ENCODE measurements at places on chromosomes 2 and 18.

GRCh38 chr18:75052475-75052874 lies 156.5 kb downstream of the PTGR3 start:
- no peak for DNase-seq

DNA sequence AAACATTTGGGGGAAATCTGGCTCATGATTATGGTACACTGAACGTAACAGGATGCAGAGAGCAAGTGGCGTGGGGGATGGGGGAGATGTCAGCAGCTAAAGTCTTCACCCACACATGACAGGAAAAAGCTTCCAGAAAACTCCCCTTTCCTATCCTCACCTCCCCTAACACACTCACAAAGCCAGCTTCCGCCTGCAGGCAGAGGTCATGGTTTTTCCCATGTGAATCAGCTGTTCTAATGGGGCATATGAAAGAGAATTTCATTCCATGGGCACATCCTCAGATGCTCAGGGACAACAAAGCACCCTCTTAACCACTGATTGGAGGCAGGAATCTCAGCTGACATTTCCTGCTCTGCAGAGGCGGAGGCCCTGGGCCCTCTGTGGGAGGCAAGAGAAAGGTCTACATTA lies 129.1 kb downstream of the TSN start:
- DNase-seq, result no peak

GRCh38 chr2:144519934-144520731 lies at the start of gene ZEB2:
Gene ZEB2, minus strand, starts transcription at chr2:144520119. Its CDS starts 2,769 bp downstream, at chr2:144517350.
- DNase-seq, result peak; percentile 97

DNA sequence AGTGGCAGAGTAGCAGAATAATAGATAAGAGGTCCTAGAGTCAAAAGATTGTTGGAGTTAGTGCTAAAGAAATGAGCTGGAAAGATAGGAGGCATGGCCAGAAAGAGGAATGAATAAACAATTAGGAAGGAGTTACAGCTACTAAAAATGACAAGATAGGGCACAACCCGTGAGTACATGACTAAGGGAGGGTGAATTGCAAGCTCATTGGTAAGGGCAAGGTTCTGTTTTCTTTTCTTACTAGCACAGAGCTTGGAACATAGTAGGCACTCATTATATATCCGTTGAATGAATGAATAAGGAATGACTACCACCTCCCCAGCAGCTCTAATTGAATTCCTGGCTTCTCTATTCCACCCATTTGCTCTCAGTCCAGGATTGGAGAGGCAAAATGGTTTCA lies 5.7 kb upstream of the MARCO start:
- no peak for DNase-seq

- DNase-seq, result no peak
Observed at GRCh38 chr18:59697236-59697932, at the start of gene CCBE1. Gene CCBE1, minus strand, starts transcription at chr18:59697423.

DNA sequence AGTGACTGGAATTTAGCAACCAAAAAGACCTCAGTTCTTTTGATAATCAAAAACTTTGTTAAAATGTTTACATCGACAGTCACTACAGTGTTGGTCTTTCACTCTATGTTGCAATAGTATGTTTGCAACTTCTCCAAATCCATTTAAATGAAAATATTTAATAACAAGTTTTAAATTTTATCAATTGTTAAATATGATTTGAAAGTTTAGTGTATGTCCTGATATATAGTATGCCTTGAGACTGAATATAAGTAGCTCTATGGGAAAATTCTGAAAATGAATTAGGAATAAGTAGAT lies 109.9 kb downstream of the ANKRD44 start:
- no peak for DNase-seq

GRCh38 chr2:29487967-29488555 lies 372.8 kb downstream of the CLIP4 start:
- DNase-seq, result no peak

- no peak for DNase-seq
Observed at GRCh38 chr2:238389988-238390589, 36.6 kb upstream of the ASB1 start.

DNA sequence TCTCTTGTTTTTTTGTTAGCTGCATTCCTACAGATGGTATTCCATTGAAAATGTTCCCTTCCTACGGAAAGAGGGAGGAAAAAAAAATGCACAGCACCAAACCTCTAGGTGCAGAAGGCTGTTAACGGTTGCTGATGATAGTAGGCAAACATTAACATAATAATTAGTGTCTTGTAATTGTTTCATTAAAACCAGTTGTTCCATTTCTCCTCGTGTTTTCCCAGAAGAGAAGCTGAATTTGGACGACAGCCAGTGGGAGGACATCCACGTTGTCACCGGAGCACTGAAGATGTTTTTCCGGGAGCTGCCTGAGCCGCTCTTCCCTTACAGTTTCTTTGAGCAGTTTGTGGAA lies 494.7 kb downstream of the ARHGAP15 start:
- no peak for DNase-seq

- peak; percentile 55 for DNase-seq
Observed at GRCh38 chr18:12516049-12516630, 108.4 kb downstream of the PRELID3A start.

DNA sequence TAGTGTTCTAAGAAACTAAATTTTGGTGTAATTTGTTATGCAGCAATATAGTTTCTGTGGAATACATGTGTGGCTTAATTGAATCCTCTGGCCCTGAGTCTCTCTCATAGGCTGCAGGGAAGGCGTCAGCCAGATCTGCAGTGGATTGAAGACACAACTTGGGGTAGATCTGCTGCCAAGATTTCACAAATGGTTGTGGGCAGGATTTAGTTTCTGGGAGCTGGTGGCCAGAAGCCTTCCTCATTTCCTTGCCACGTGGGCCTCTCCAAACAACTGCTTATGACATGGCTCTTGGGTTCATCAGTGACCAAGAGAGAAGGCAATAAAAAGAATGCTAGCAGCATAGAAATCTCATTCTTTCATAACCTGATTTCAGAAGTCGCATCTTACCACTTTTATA lies 28.2 kb downstream of the CCDC102B start:
- peak; percentile 31 for DNase-seq

DNA sequence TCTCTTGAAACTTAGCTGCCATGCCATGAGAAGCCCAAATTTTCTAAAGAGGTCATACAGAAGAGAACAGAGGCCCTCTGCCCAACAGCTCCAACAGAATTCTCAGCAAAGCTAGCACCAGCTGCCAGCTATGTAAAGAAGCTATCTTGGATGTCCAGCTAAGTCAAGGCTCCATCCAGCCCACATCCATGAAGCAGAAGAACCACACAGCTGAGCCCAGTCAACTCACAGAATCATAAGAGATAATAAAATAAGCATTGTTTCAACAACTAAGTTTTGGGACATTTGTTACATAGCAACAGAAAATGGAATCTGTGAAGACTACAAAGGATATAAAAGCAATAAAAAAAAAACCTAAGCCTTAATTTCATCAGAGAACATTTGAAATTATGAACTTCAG lies 434.3 kb downstream of the TXNL1 start:
- no peak for DNase-seq

GRCh38 chr2:181738074-181738473 lies 57.8 kb upstream of the NEUROD1 start:
- DNase-seq, result peak; percentile 19

DNA sequence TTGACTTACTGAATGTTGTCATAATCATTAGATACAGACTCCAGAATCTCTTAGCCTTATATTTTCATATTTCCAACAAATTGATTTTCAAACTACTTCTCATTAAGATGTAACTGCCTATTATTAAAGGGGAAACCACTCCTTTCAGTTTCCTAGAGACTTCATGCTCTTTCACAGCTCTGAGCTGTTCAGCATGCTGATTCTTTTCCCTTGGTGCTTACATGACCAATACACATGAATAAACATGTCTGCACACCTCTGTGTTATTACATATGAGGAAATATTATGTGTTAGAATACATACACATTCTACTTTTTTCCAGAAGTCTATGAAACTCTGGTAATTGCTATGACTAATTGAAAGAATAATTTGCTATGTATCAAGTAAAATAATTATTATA lies 200.0 kb downstream of the LRP1B start:
- DNase-seq, result no peak

DNA sequence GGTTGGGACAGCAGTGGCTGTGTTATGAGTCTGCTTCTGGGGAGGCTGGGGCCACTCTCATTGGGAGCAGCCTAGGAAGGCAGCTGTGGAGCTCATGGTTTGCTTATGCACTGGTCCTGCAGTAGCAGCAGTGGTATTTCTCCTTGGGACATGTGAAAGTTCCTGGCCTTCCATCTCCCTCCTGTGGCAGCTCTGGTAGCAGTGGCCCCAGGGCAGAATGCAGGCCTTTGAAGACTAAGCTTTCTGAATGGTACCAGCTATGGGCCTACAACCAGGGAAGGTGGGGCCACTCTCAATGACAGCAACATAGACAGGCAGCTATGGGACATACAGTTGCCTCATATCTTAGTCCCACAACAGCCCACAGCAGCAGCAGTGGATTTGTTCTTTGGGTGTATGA lies 117.3 kb upstream of the VWC2L start:
- DNase-seq, result no peak

GRCh38 chr2:208708486-208708885 lies 301.9 kb downstream of the PTH2R start:
- DNase-seq, result no peak

DNA sequence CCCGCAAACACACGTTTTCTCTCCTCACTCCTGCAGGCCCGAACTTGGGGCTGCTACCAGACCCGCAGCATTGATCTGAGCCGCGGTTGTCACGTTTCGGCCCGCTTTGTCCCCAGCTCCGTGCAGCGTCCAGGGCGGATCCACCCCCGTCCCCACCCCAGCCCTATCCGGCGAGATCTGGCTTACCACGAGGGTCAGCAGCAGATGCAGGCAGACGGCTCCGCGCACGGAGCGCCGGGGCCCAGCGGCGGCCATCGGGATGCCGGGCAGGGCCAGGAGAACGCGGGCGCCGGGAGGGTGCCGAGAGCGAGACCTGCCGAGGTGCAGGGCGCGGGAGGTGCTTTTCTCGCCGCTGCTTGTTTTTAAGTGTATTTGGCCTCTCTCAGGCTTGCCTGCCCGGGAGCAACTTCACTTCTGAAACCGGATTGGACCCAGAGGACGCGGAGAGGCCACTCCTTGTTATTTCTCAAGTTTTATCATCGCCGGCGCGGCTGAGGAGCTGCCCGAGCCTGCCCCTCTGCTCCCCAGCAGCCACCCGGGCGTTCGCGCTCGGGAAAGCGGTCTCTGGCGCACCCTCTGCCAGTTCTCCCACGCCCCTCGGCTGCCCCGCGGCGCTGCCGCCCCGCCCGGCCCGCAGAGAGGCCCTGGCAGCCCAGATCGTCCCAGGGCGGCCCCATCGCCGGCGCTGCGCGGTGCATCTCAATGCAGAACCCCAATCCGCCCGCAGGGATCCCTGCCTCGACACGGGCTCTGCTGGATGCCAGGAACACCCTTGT lies at the start of gene DSC3:
DSC3 (minus strand) TSS at position 337 of the 776 bp plus-strand sequence; CDS start at position 255, 82 bp downstream.
- DNase-seq, result no peak

- no peak for DNase-seq
Observed at GRCh38 chr2:126879348-126880298, 19.1 kb upstream of the TEX51 start.

DNA sequence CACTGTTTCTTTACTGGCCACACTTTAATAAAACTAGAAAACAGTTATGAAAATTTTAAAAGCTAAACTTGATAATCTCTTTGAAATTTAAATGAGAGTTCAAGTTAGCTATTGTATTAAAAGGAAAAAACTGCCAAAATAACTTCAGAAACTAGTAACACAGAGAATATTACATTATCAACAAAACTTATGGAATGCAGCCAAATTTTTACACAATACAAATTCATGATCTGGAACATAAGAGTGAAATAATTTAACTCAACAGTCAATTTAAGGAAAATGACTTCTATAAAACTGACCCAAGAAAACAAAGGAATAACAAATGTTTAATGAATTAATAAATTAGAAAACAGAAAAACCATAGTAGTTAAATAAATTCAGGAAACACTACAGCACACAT lies 65.0 kb downstream of the TCF4 start:
- DNase-seq, result no peak

GRCh38 chr2:119066272-119066804 lies 92.2 kb downstream of the C1QL2 start:
- DNase-seq, result no peak

GRCh38 chr2:226366920-226367319 lies 432.7 kb downstream of the IRS1 start:
- DNase-seq, result no peak

- no peak for DNase-seq
Observed at GRCh38 chr2:124001696-124002430, 23.2 kb upstream of the CNTNAP5 start.

GRCh38 chr2:30404319-30405259 lies 42.5 kb upstream of the LCLAT1 start:
- DNase-seq, result peak; percentile 37

DNA sequence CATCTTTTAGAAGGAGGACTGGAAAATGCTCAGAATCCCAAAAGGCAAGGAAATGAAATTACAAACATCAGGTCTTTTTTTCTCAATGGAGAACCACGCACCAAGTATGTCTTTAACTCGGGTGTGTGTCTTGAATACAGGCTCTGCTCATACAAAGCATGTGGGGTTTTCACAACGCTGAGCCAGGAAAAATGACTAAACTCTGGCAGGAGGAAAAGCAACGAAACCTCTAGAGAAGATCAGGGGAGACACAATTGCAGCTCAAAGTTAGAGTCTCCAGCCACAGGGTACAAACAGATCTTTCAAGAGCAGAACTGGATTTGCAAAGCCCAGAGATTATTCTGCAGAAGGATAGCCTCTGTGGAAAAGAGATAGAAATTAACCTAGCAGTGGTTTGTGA lies 42.8 kb upstream of the TPO start:
- DNase-seq, result no peak

- DNase-seq, result peak; percentile 86
Observed at GRCh38 chr2:38654528-38655381, 11.2 kb upstream of the GALM start.

- DNase-seq, result peak; percentile 72
Observed at GRCh38 chr2:136207665-136208064, 89.7 kb upstream of the CXCR4 start.

GRCh38 chr2:96869281-96869821 lies 529 bp downstream of the SEMA4C start:
- peak; percentile 61 for DNase-seq

DNA sequence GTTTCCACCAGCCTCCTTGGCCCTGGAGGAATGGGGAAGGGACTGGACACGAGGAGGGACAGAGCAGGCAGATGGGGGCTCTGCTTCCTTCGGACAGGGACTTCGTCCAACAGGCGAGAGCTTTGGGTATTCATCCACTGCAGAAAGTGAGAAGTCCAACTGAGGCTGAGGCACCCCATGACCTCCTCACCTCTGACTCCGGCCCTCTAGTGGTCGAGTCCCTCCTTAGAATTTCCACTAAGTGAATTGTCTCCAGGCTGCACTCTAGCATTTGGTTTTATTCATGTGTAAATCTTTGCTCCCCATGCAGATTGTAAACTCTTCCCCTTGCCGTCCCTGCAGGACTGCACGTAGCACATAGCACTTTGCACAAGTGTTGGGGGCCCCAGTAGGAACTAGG lies 75.6 kb downstream of the TMEM247 start:
- DNase-seq, result peak; percentile 39
